Activated naive CD8-positive, alpha-beta T cell treated with anti-CD3 and anti-CD28 coated beads, Interleukin-2, amount 10 ng/mL, durations not matched to agents 7 days and 5 days (primary cell): ENCODE measurements at places on chromosomes 2 and 18. TPM values are rescaled to one million over a fixed set of nuclear protein-coding genes. Genes with fewer than 3 reads are reported as not detected.

DNA sequence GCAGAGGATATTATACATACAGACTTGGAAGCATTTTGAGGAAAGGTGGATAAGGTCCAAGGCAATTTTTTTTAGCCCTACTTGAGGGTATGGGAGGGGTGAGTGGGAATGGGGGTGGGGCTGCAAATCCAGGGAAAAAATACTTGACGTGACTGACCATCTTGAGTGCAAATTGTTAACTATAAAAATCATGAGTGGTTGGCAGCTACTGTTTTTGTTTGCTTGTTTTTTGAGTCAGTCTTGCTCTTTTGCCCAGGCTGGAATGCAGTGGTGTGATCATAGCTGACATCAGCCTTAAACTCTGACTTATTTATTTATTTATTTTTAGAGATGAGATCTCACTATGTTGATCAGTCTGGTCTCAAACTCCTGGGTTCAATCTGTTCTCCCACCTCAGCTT lies 458.8 kb downstream of the PIK3C3 start:
- DNase-seq: no peak

DNA sequence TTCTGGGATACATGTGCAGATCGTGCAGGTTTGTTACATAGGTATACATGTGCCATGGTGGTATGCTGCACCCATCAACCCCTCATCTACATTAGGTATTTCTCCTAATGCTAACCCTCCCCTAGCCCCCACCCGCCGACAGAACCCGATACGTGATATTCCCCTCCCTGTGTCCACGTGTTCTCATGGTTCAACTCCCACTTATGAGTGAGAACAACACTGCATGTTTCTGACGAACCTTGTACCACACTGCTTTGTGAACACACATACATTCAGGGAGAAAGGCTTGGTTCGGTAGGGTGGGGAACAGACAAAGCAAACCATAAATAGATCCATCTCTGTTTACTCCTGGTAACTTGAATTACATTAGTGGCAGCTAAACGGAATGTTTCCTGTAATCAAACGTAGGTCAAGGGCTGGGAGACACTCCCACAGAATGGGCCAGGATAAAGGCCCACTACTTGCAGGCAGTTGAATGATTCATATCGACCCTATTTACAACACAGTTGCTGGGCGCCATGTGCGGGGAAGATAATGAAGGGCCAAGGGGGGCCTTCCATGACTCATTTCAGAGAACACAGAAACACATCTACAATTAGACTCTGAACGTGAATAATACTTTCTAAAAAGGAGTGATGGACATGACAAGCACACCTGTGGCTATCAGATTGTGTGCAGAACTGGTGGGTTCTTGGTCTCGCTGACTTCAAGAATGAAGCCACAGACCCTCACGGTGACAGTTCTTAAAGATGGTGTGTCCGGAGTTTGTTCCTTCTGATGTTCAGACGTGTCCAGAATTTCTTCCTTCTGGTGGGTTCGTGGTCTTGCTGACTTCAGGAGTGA lies 56.8 kb upstream of the KIDINS220 start:
- no peak for DNase-seq

- DNase-seq: no peak
Measured at GRCh38 chr2:74010087-74010541, 25.4 kb downstream of the TET3 start.

GRCh38 chr2:212737392-212738172 lies 199.0 kb upstream of the ERBB4 start:
- DNase-seq: no peak

DNA sequence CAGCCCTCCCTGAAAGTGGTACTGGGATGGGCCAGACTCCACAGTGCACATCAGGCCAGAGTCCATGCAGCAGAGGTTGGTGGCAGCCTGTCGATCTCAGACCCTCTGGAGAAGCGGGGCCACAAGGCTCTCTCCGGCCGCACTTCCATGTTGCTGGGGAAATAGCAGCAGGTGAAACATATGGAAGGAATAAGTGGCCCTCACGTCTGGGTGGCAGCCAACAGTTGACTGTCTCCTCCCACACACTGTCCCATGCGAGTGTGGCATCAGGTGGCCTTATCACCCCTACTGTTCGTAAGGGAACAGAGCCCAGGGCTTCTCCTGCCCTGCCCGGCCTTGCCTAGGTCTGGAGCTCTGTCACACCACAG lies 58.1 kb upstream of the FOSL2 start:
- DNase-seq: no peak

DNA sequence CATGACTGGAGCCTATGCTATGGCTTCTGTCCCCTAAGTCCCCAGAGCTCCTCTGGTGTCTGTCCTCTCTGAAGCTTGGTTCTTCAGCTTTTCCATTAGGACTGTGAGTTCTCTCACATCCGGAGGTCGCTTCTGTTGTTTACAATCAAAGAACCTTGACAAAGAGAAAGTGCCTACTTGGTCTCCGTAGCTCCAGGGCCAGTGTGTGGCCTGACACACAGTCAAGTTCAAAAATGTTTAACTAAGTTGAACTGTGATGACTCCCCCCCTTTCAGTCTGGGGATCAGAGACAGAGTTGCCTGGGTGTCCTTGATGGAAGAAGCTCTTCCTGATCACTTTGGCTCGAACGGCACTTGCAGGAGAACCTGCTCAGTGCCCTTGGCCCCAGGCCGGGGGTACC lies 26.3 kb upstream of the YWHAQ start:
- DNase-seq: no peak

- DNase-seq: no peak
Measured at GRCh38 chr18:48723837-48724236, 185.0 kb downstream of the CTIF start.

DNA sequence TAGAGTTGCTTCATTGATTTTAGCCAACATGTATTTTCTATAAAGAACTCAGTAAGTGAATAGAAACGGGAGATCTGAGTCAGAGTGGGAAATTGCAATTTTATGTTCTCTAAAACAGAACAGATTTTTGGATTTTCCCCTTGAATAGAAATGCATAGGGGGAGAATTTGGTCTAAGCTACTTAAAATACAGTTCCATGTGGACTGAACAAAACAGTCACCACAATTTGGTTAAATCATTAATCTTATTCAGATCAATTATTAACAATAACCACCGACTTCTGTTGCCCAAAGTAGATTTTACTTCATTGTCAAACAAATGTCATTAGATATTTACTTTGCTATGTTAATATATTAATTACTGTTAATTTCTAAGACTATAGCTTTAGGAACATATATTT lies 107.7 kb downstream of the SCG2 start:
- no peak for DNase-seq

DNA sequence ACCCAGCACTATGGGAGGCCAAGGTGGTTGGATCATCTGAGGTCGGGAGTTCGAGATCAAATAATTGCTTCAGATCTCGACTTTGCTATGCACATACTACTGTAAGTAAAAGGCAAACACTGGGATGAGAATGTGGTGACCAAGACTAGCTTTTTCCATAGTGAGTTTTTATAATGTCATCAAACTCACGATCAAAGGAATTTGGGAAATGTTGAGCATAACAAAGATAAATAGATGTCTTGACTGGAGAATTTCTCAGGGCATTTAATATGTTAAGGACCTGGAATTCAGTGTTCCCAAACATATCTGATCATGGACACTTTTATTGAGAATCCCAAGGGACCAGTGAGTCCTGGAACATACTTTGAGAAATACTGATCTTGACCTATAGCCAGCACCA lies 205.6 kb downstream of the ARHGAP15 start:
- no peak for DNase-seq

DNA sequence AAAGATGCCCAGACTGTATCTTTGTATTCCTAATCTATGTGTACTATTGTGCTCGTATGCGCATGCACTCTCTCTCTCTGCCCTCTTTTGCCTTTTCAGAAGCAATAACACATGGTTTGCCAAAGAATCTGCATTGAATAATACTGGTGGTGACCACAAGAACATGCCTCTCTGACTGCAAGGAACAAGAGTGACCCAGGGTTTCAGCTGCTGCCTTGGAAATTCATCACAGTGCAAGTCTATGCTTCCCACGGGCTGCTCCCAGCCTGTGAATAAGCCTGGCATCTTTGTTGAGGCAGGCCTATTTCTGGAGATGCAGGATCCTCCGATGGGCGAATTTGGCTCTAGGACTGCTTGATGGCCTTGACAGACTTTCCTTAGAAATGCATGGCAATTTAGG lies 689.4 kb upstream of the FANCL start:
- DNase-seq: no peak

DNA sequence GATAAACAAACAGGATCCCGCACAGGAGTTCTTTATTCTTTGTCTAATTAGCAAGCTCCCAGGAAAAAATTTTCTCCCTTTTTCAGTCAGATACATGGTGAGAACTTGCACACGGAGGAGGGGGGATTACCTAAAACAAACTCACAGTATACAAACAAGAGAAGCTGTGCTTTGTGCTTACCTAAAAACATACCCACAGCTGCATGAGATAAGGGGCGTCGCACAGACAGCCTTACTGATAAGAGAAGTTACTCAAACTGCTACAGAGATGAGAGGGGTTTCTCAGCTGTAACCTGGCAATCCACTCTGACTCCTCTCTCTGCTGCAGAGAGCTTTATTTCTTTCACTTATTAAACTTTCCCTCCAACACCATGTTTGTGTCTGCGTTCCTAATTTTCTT lies 32.9 kb upstream of the ST3GAL5 start:
- DNase-seq: no peak

GRCh38 chr18:10329101-10329500 lies 125.3 kb upstream of the APCDD1 start:
- DNase-seq: no peak

DNA sequence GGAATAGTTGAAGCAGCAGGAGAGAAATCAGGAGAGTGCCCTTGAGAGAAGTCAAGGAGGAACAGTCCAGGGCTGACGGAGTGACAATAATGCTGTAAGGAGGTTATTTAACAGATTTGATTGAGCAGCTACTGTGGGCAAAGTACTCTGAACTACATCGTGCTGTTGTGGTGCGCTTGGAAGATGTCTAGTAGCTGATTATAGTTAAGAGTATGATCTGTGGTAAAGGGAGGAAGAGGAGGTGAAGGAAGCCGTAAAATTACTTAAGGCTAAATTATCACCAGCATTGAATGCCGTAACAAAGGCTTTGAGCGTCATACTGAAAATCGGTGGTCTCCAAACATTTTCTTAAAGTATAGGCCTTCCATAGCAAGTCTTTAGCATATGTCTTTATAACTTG lies 4.5 kb downstream of the PCBP1 start:
- DNase-seq: no peak

DNA sequence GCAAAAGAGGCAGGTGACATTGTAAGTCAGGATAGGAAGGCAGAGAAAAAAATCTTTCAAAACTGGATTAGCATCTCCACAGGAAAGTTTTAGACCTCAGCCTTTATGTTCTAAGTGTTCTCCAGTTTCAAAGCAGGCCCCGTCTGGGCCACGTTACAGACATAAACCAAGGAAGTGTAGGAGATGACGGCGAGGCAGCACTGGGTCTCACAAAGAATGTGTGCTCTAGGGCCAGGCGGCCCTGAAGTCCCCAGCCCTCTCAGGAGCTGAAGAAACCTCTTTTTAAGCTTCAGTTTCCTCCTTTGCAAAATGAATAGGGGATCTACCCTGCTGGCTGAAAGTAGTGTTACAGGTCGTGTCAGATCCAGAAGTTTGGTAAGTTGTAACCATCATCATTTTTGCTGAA lies 81.7 kb downstream of the SPRED2 start:
- DNase-seq: no peak

DNA sequence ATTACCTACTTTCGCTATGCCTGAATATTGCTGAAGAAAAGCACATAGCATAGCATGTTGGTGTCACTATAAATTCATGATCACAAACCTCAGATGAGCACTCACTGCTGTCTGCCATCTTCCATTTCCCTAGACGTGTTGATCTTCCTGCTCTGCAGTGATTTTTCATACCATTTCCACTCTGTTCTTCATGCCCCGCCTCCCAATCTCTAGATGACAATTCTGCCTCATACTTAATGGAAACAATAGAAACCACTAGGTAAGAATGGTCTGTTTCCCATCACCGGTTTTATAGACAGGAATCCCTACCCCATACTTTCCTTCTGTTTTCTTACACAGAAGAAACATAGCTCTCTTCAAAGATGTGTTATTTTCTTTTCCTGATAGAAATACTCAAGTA lies 63.8 kb downstream of the PIK3C3 start:
- DNase-seq: no peak

- DNase-seq: no peak
Measured at GRCh38 chr2:99784946-99785345, 295.1 kb upstream of the REV1 start.

DNA sequence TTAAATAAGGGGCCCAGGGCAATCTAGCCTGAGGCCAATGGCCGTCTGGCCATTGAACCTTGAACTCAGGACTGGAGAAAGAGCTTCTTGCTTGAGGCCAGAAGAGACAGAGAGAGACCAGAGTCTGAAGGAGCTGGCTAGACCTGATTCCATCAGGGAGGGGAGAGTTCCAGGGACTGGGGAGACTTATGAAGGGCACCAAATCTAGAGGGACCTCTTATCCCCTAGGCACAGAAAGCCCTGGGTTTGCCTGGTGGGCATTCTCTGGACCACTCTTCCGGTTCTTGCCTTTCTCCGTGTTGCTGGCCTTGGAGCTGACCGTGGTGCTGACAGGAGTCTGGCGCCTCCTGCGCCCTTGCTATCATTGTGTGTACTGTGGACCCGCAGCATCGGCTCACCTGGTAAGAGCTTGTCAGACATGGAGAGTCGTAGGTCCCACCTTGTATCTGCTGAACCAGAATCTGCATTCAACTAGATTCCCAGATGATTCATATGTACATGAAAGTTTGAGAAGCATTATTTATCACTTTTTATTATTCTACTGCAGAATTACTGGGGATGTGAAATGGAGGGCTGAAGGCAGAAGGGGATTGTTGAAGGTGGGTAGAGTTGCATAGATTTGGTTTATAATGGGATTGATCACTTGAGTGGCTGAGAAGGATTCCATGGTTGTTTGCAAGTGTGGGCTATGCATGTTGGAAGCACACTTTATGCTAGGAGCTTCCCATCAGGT lies 4.3 kb upstream of the TRPM8 start:
- peak; percentile 56 for DNase-seq

DNA sequence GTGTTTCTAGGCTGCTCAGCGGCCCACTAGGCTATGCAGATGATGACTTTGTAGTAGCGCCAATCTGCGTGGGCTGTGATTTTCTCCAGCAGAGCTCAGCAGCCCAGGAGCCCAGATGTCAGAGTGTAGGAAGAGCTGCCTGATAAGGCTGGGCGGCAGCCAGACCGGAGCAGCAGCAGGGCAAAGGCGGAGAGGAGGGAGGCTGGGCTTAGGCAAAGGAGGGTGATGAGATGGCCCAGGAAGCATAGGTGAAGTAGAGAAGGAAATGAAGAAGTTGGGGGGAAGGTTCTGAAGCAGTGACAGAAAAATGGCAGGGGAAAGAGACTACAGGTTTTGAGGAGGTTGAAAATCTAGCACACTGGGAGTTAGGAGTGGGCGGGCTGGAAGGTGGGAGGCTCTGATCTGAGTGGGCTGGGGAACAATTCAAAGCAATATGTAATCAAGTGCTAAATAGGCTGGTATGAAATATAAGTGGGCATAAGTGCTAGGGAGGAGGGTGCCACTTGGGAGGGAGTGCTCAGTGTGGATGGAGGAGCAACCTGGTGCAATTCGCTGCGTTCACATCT lies 50.6 kb upstream of the STPG4 start:
- no peak for DNase-seq

TMEM169 gene
- 2.0 TPM for total RNA-seq

POTEC gene
- total RNA-seq: not detected

SF3B6 gene
- total RNA-seq: 71.2 TPM

ZCCHC2 gene
- 61.7 TPM for total RNA-seq

RBKS gene
- 3.5 TPM for total RNA-seq

TPO gene
- total RNA-seq: not detected

ZNF385B gene
- not detected for total RNA-seq

MAP3K19 gene
- total RNA-seq: not detected

SLC11A1 gene
- 1.7 TPM for total RNA-seq
